DMS53 (cell line): ENCODE measurements at places on chromosomes 6 and 20.

- no peak for DNase-seq
Measured at GRCh38 chr6:1137849-1138248, 174.0 kb upstream of the FOXQ1 start.

DNA sequence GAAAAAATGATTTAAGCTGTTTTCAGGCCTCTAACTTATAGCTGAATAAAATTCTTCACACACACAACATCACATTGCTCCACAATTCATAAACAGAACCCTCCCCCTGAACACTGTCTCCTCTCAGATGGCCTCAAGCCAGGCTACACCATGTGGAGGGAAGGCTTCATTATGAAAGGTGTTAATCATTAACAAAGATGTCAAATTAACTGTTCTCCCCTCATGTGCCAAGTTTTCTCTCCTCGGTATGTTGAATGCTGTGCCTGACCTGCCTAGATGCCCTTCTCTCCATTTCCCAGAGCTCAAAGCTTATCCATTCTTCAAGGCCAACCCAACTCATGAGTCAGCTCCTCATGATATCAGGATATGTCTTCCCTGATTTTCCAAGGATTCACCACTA is 210.4 kb downstream of the GMDS start:
- peak; percentile 76 for DNase-seq

- peak; percentile 54 for DNase-seq
Measured at GRCh38 chr6:119894811-119895210, 545.2 kb upstream of the MAN1A1 start.

DNA sequence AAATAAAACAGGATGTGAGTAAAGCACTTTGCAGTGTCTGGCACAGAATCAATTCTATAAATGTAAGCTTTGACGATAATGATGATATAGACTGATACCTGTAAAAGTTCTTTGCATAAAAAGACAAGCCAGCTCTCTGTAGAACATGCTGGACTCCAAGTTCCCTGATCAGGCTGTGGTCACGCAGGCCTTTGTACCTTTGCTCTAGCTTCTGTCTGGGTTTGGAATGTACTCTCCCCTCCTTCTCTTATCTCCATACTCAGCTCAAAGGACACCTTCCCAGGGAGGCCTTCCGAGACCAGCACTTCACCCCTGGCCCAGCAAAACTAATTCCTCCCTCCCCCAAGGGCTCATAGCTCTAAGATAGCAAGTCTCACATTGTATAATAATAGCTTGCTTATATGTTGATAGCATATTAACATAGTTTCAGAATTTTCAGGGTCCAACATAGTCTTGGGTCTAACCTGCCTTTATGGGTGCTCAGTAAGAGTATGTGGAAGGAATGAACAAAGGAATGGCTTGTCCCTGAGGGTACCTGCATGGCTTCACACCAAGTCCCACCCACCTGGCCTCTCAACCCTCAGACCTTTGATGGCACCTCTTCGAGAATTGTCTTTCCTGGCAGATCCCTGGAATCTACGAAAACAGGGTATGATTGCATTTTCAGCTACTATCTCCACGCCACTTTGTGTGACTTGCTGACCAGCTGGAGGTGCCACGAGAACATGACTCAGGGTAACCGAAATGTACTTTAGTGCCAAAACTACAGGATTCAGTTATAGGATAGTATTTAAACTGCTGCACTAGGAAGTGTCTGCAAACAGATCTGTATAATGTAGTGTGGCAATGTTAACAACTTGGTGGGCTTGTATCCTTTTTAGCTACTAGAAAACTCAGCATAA is 41.7 kb upstream of the PIM1 start:
- DNase-seq = no peak

DNA sequence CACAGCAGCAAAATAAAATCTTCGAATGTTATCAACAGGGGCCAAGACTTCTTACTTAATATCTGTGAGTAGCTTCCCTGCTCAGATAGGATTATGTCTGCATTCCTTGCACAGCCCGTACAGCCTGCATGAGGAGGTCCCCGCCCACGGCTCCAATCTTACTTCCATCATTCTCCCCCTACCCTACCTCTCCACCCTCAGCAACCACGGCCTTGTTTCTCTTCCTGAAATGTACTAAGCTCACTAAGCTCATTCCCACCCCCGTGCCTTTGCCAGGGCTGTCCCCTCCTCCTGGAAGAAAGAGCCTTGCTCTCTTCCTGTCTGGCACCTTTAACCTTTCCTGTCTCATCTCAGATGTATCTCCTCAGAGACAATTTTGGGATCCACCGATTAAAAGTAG is 120.4 kb downstream of the BCAS1 start:
- DNase-seq = no peak

DNA sequence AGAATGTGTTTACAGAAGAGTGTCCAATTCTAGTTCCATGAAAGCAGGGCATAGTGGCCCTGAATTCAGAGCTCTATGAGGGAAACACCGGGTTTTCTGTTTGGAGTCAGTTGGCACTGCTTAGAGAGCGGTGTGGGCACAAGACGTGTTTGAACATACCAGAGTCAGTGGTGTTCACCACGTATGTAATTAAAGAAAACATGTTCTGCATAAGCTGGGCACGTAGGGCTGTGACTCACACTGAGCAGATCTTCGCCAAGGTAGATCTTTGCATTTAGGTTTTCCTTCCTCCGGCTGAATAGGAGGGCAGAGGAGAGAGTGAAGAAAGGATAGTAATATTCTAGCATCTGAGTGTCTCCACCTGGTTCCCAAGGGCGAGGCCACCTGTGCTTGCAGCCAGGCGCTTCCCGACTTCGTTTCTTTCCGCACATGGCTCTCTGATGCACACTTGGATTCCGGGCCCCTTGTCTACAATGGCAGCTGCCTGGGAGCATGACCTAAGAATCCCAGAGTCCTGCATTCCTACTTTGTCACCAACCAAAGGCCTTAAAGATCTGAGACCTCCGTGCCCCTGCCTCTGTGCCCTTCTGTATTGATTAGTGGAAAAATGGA is 136.2 kb downstream of the ERMARD start:
- DNase-seq = no peak
